ENCODE measurements at places on chromosomes 11 and 22.
A peak's percentile ranks its signal among the peaks of the same experiment; 100 is the strongest.

DNA sequence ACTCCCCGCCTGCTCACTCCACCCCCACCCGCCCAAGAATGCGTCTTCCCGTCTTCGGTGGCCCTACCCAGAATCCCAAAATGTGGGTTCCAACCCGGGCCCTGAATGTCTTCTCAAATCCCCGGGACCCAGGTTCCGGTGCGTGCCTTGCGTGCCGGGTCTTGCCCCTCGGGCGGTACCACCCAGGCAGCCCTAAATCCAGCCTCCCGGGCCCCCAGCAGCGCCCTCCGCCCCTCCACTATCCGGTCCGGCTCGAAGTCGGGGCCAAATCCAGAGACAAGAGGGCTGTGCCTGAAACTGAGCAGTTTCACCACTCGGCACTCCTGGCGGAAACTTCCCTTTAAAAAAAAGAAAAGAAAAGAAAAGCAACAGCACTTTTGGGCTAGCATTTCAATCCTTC, 16.3 kb upstream of the CCT8L2 start:
- DNase-seq = no peak

- no peak for DNase-seq
Observed at GRCh38 chr11:86793307-86793706, 7.0 kb upstream of the PRSS23 start.

- no peak for DNase-seq
Observed at GRCh38 chr22:36746375-36746970, 29.4 kb downstream of the IFT27 start.

DNA sequence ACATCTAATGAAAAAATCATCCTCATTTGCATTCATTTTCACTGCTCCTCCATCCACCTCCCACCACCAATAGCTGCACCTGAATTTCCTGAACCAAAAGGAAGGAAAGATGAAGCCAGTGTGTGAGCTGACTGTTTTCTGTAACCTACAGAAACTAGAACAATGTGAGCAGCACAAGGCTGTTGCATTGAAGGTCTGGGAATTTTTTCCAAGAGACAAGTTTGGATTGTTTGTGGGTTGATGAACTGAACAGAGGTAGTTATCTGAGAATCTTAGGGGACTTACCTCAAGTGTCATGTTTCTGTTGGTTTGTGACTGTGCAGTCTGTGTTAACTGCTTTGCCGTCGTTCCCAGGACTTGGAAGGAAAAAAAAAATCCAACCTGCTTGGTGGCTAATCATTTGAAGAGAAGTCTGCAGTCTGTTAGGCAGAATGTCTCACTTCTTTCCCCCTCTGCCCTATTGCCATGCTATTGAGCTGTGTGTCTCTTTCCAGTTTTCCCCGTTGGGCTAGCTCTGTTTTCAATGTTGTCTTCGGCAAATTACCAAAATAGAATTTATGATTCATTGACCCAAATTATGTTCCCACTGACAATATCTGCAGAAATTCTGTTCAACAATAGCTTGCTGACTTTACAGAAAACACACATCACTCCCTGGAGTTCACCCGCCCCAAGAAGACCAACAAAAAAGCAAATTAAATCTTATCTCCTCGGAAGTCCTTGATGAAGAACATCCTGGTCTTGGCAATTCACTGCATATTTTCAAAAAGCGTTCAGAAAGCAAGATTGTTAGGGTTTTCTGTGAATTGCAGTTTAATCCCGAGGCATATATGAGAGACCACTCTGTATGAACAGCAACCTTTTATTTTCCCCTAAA, 76.0 kb downstream of the SC5D start:
- DNase-seq = no peak

DNA sequence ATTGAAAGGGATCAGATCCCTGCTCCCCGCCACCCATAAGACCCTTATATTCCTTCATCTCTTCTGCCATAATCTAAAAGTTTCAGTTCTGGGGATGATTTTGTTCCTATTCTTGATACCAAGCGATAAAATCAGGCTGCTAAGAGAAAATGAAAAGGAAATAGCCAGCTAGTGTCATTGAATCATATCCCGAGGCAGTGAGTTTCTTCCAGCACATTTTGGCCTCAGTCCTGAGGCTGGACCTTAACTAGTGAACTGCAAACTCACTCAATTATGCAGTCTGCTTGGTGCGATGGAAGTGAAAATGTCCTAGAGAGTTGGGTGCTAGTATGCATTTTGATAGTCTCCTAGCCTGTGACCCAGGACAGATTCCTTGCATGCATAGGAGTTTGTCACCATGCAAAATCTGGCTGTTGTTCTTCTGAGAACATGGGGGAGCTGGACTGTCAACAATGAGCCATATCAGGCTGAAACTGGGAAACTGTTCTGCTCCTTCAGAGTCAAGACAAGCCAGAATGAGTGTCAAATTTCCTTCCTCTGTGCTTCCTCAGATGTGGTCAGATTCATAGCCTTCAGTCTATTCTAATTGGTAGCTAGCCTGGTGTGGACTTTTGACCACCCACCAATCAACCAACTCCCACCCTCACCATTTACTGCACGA, 102.9 kb downstream of the CCDC81 start:
- DNase-seq = peak; percentile 76

- no peak for DNase-seq
Observed at GRCh38 chr11:88345949-88346348, 8.4 kb upstream of the CTSC start.

DNA sequence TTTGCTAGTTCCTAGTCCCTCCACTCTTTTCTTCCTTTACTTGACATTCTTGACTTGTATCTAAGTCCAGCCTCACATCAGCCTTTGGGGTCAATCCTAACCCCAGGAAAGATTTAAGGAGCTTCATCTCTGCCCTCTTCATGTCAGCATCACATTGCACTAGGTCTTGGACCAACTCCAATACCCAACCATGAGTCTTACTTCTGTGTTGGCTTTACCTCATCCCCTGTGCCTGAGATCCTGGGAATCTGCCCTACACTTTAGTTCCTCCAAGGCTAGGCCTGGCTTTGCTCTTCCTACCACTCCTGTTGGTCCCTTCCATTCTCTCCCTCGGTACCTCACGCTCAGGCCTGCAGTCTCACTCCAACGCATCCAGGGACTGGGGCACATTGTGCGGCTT, 117.0 kb downstream of the SLC1A2 start:
- no peak for DNase-seq

DNA sequence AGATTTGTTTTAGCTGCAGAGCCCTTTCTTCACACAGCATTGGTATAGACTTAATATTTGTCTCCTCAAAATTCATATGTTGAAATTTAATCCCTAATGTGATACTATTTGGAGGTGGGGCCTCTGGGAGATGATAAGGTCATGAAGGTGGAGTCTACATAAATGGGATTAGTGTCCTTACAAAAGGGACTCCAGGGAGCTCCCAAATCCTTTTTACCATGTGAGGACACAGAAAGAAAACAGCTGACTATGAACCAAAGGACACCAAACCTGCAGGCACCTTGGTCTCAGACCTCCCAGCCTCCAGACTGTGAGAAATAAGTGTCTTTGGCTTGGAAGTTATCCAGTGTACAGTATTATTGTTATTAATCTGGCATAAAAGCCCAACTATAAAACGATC, 10.2 kb downstream of the SLC35F2 start:
- no peak for DNase-seq

DNA sequence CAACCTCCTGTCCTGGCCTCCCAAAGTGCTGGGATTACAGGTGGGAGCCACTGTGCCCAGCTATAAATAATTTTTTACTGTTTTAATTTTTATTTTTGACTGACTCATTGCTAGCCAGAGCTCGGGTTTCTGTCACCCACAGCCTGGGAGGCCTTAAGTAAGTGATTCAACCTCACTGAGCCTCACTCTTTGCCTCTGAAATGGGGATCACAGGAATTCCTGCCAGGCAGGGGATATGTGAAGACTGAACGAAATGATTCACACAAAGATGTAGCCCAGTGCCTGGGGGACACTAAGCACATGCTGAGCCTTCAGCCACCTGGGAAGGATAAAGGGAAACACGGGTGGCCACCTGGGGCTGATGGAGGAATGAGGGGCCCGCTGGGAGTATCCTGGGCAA, 3.8 kb upstream of the LRRC74B start:
- peak; percentile 71 for DNase-seq

GRCh38 chr11:10639350-10639749, 54.2 kb downstream of the IRAG1 start:
- no peak for DNase-seq

DNA sequence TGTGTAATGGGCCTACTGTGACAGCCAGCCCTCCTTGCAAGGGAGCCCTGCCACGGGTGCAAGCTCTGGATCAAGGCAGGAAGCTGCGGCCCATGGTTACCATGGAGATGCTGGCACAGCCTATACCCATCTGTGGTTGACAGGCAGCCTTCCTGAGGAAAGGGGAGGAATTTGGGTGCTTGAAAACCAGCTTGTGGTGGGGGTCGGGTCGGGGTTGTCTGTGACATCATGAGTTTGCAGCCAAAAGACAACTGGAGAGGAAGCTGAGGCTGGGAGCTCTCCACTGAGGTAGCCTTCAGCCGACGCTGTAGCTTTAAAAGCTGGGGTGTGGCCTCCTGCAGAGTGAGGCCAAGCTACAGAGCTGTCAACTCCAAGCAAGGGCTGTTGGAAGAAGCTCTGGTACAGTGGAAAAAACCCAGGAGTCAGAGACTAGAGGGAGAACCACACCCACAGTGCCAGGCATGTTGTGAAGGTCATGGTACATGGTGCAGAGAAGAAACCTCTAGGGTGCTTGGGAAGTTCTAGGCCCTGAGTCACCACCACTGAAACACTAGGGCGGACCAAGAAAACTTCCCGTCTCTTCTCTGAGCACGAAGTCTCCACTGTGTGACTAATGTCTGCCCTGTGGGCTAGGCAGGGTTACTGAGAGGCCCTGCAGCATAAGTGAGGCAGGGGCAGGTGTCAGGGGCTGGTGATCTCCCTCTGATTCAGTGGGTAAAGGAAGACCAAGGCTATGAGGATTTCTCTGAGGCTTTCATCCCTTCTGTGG, 10.8 kb upstream of the LDHA start:
- peak; percentile 97 for DNase-seq

DNA sequence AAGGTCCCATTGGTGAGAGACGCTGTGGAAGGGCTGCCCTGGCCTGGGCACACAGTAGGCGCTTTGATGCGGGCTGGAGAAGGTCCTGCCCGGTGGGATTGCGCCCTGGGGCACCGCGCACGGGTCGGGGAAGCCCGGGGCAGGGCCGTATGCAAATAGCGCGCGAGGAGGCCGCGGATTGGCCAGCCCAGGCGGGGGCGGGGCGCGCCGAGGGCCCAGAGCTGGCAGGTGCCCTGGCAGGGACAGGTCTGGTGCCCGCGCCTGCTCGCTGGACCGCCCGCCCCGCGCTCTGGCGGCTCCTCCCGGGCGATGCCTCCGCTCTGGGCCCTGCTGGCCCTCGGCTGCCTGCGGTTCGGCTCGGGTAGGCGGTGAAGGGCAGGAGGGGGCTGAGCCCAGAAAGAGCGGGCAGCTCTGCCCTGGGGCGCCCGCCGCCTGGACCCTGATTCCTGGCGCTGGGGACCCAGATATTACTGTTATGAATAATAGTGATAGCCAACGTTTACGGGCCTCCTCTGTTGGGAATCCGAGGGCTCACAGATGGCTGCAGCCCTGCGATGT, at the start of gene UPK3A:
Gene UPK3A, plus strand, starts transcription at position 245 of the 558 bp plus-strand sequence. Its CDS starts 65 bp downstream, at position 310.
- no peak for DNase-seq

DNA sequence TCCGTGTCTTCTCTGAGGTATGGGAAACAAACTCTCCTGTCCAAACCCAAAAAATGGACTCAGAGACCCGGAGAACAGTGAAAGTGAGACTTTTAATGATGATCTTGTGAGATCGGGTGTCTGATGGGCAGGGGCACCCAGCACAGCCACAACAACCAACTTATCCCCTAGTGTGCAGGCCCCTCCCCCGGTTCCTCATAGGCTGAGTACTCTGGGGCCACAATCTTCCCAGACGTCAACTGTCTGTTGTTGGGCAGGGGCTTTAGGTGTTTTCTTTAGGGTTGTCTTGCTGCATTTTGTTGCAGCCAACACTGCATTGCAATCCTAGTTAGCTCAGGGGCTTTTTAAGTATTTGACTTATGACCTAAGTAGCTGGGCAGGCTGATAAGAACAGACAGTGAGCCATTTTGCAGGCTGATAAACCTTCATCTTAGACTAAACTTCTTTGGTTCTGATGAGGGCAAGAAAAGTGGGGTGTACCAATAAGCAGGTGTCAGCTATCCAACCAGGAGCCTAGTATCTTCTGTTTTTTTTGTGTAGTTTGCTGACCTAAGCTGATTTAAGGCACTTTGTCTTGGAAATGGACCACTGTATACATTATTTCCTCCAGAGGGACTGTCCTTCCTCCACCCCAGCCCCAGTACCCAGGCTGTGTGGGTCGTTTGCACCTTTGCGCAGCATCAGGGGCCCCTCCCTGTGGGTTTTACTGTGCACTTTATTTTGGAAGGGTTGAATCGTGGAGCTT, 1323.6 kb downstream of the TBC1D22A start:
- DNase-seq = no peak

- no peak for DNase-seq
Observed at GRCh38 chr11:20555783-20556182, 43.6 kb upstream of the SLC6A5 start.

DNA sequence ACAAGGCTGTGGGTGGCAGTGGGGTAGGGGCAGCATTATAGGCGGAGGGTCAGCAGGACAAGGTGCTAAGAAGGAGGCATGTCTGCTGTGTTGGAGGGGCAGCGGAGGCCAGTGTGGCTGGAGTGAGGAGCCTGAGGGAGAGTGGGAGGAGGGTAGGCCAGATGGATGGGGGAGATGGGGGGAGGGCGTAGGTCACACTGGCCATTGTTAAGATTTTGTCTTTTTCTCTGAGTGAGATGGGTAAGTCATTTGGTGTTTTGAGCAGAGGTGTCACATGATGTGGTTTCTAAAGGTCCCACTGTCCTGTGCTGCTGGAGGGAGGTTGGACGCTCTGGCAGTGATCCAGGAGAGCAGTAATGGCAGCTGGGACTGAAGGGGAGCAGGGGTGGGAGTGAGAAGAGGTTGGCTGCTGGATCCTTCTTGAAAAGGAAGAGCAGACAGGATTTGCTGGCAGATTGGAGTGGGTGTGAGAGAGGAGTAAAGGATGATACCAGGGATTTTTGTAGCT, 9.8 kb downstream of the PPP6R3 start:
- no peak for DNase-seq

DNA sequence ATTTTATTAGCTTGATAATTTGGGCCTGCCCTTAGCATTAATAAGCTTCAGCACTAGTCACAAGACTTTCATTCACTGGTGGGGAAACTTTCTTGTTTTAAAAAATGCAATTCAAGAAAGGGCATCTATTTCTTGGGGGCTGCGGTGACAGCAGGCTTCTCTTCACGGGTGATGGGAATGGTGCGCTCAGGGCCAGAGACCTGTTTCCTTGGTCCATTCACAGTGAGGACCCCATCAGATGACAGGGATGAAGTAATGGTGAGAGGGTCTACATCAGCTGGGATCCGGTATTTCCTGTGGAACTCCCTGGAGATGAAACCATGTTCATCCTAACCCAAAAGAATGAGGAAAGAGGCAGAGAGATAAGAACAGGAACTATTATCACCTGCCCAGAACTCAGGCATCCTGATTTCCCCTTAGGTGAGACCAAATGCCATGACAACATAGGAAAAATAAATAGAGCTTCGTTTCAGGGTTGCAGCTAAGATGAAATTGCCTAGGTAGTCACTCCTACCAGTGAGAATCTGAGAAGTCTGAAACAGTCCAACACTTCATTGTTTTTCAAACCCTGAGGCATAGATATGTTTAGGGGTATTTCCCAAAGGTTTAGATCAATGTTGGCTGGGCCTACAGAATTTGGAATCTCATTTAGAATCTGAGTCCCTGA, 2.8 kb downstream of the CRYAB start:
- no peak for DNase-seq

- peak; percentile 41 for DNase-seq
Observed at GRCh38 chr22:19120829-19121630, 1.2 kb downstream of the DGCR2 start.

GRCh38 chr11:67435727-67436458, 1.6 kb downstream of the PTPRCAP start:
- no peak for DNase-seq
